ENCODE measurements at places on chromosomes 16 and 17.

GRCh38 chr16:75264457-75264998 lies 13.1 kb upstream of the BCAR1 start:
- no peak for DNase-seq

DNA sequence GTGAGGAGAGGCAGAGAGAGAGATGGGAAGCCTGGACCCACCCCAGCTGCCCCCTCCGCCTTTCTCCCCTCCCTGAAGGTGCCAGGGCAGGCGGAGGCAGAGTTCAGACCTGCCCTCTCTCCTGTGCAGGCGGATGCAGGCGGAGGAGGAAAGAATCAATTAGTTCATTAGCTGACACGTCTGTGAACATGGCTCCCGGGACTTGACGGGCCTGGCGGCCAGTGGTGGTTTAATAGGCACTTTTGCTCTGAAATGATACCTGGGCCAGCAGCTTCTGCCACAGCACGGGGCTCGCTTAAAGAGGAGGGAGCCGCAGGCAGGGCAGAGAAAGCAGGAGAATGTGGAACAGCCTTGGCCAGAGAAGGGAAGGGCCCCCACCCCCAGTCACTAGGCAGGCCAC lies 98.1 kb downstream of the SDK2 start:
- DNase-seq: no peak

DNA sequence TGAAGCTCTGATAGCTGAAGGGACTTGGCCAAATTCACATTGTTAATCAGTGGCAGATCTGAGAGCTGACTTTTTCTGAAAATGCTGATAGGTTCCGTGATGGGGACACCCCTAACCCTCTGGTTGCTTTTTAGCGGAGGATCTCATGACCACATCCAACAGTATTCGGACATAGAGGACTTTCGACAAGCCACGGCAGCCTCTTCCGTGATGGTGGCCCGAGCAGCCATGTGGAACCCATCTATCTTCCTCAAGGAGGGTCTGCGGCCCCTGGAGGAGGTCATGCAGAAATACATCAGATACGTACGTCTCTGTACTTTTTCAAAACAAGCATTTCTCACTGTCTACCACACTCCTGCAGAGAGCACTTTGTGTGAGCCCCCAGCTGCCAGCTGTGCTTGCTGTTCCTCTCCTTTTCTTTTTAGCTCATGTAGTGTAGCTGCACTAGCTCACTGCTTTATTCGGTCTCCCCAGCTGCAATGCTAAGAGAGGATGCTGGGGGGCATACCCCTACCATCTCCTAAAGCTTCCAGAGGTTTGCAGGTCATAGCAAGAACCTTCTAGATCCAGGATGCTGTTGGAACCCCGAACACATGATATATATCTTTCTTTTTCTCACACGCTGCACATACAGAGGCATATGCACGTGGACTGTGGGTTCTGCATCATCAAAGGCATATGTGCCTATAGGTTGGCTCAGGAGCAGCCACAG lies 14.2 kb upstream of the NFATC3 start:
- DNase-seq: no peak

DNA sequence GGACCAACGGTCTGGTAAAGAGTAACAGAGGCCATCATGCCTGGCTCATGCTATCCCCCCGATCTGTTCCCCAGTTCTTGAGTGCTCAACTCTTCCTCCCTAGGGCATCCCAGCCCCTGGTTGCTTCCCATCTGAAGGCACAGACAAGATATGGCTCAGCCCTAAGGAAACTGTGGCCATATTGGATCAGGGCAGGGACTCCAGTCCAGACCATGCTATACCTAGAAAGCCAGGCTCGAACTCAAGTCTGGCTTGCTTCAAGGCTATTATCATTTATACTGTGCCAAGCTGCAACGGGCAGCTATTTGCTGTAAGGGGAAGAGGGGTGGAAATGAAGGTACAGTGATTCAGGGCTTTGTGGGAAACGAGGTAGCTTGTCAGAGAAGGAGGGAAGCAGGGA lies 2.8 kb downstream of the UBTF start:
- DNase-seq: no peak

DNA sequence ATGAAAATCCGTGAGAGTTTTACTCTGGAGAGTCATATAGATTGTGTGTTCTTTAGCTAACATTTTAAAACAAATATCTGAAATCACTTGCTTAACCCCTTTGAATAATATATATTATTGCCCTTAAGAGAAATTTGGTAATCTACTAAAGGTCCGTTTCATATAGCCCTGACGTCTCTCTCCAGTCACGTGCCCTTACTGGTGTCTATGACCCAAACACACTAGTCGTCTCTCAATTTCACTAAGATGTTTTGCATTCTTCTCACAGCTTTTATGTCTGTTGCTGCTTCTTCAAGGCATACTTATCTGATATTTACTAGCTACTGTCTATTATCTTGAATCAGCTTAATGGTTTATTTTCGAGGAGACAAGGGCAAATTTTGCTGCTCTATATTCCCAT lies 409.9 kb downstream of the KCNJ18 start:
- DNase-seq: no peak

DNA sequence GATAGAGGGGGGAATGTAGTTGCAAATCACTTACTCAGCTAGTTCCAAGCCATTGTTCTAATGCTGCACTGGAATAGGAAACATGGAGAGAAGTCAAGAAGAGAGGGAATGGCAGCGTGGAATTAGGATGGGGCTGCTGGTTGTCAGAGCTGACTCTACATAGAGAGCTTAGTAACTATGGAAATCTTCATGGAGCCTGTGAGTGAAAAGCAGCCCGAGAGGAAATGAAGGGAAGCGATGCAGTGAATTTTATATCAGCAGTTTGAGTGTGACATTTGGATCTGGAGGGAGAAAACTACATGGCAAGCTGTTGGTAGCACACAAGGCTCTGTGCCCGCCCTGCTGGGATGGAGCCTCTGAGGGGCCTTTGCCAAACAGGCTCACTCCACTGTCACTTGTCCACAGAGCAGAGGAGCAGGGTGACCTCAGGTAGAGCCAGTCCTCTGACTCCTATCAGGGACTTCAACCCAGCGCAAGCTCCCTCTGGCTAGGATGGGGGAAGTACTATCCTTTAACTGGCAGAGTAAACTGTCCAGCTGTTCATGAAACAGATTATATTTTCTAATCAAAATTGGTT lies 27.9 kb upstream of the PMFBP1 start:
- DNase-seq: no peak

- DNase-seq: no peak
Observed at GRCh38 chr17:79930877-79931816, 91.9 kb upstream of the CBX4 start.

GRCh38 chr16:81913222-81913621 lies 98.0 kb downstream of the SDR42E1 start:
- no peak for DNase-seq

GRCh38 chr16:87076331-87076949 lies 240.8 kb downstream of the C16orf95 start:
- DNase-seq: no peak

- peak; percentile 72 for DNase-seq
Observed at GRCh38 chr16:67847064-67847861, at the start of gene CENPT. Gene CENPT (minus strand): TSS chr16:67847693. CDS start chr16:67833859, 13,834 bp downstream.

DNA sequence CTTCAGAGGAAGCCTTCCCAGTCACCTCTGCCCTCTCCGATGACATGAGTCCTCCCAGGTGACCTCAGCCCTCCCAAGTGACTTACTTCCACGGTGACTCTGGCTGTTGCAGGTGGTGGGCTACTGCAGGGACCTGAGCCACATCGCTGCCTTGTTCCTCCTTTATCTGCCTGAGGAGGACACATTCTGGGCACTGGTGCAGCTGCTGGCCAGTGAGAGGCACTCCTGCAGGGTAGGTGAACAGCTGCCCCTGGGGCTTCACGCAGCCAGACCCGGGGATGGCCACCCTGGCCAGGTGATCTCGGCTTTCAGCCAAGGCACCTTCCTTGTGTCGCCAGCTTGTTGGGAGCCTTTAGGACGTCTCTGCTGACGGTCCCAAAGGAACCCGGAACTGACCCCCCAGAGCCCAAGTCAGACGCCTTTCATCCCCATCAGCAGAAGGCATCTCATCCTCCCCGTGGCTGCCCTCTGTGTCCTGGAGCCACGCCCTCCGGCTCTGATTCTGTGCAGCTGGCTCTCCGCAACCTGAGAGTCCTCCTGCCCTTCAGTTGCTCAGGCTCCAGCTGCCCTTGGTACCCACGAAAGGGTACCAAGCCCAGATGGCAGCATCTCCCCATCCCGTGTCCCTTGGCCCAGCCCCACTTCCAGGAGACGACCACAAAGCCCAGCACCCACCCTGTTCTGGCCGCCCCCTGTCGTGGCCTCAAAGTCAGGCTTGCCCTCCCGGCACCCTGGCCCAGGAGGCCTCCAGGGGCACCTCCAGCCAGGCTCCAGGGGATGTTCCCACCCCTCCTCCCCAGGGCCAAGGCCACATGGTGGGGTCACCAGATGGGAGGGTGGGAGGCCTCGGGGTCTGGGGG lies 81.7 kb downstream of the GOSR1 start:
- DNase-seq: no peak

- DNase-seq: no peak
Observed at GRCh38 chr16:70337814-70338213, 8.9 kb upstream of the DDX19A start.

DNA sequence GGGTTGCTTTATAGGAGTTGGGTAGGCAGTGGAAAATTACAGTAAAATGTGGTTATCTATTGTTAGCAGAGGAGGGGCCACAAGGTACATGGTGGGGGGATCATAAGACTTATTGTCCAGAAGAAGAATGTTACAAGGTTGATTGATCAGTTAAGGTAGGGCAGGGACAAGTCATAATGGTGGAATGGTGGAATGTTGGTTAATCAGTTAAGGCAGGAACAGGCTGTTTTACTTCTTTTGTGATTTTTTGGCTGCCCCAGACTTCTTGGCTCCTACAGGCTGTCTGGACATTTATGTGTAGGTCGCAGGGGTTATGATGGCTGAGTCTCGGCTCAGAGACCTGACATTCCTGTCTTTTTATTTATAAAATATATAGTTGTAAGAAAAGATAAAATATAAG lies 2277.1 kb downstream of the TP53TG3F start:
- no peak for DNase-seq

GRCh38 chr17:63439687-63440086 lies 6.4 kb downstream of the CYB561 start:
- DNase-seq: peak; percentile 62

DNA sequence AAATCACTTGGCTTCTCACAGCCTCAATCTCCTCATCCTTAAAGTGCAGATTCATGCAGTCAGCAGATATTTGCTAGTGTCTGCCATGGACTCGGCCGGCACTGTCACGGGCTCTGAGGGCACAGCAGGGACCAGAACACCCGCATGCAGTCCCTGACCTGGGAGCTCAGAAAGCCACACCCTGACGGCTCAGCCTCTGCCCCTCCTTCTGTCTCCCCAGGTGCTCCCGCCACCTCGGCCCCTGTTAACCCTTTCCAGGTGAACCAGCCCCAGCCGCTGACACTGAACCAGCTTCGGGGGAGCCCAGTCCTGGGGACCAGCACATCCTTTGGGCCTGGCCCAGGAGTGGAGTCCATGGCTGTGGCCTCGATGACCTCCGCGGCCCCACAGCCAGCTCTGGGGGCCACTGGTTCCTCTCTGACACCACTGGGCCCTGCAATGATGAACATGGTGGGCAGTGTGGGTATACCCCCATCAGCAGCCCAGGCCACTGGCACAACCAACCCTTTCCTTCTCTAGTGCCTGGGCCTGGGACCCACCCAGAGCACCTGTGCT lies 28.7 kb downstream of the B9D1 start:
- DNase-seq: no peak

DNA sequence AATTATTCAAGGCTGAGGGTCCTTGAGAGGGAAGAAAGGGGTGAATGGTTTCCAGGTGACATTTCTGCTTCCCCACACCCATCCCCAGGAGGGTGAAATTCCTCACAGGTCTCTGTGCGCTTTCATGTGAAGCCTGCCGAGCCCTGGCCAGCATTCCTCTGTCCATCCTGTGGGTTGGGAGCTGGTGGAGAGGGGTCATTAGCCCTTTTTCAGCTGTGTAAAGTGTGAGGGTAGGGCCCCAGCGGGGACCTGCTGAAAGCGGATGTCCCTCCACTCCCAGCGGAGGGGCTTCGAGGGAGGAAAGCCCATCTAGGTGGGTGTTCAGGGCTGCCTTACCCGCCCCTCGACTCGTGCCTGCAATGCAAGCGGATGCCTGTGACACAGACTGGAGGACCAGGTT lies 53.3 kb upstream of the DLX4 start:
- no peak for DNase-seq

DNA sequence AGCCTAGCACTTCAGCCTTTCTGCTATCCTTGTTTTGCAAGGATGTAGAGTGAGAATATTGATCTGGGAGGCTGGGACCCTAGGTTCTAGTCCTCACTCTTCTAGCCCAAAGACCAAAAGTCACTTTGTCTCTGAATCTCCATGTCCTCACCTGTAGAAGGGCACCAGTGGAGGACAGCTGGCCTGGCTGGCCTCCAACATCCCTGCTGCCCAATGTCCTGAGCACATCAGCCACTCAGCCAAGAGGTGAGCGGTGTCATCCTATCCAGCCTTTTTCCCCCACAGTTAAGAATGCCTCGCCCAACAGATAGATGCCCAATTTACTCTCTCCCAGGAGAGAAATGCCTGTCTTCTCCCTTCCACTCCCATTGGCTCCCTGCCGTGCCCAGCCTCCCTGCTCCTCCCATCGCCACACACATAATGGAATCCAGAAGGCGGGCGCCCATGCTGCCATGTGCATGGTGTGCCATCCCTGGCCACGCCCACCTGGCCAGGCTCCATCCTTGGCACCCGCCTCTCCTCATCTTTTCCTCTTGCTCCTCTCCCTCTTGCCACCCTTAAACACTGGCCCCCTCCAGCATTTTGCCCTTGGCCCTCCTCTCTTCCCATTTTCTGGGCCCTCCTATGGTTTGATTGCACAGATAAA lies 157.3 kb upstream of the SDK2 start:
- no peak for DNase-seq

- DNase-seq: no peak
Observed at GRCh38 chr17:82687375-82687861, 11.1 kb downstream of the RAB40B start.

DNA sequence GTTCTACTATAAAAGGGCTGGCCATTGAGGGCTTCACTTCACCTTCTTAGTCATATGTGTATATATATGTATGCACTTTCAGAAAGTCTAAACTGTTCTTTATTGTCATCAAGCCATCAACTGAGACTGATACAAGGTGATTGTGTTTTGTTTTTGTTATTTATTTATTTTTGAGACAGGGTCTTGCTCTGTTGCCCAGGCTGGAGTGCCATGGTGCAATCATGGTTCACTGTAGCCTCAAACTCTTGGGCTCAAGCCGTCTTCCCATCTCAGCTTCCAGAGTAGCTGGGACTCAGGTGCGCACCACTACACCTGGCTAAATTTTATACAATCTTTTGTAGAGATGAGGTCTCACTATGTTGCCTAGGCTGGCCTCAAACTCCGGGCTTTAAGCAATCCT lies 5.6 kb downstream of the ZNRF1 start:
- DNase-seq: no peak
